HCT116 (cell line): ENCODE measurements at places on chromosomes 3 and 15.

- DNase-seq, result no peak
Measured at GRCh38 chr3:169792359-169792758, 19.2 kb downstream of the MYNN start.

DNA sequence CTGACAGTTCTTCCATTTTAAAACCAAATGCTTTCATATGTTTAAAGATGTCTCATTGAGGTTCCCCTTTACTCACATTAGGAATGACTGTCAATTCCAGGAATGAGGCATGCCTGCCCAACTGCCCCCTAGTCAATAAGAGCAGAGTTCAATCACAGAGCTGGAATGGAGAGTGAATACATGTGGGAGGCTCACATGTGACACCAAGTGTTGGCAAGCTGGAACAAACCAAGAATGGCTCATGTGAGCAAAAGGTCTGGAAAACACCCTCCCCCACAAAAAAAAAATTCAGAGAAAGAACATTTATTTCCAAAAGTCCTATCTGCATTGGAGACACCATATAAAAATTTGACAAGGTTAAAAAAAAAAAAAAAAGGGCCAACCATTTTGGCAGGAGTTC, 3.7 kb downstream of the PBRM1 start:
- DNase-seq, result peak; percentile 38

- DNase-seq, result no peak
Measured at GRCh38 chr3:32597656-32598055, 27.0 kb upstream of the DYNC1LI1 start.

GRCh38 chr15:76776480-76776879, 128.7 kb downstream of the SCAPER start:
- no peak for DNase-seq

DNA sequence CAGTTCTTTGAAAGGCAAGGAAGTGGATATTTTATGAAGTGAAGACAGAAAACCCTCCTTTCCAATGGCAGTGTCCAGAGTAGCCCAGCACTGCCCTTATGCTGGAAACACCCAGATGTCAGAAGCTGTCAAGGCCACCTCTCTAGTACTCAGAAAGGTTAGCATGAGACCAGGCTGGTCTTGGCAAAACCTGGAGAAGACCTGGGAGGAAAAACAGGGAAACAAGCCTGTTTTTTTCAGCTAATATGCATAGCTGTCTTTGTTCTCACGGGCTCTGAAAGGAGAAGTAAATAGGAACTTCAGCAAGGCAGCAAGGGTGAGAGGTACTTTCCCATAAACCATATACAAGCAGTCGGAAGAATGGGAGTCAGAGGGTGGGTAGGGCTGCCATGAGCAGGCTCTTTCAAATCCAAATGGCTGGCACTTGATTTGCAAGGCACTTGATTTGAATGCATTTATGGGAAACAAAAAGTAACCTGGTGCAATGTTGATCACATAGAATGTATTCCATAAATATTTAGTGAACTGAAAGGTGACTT, 55.8 kb downstream of the HEG1 start:
- no peak for DNase-seq

GRCh38 chr3:129181819-129182218, 1.9 kb downstream of the CNBP start:
- DNase-seq, result no peak

GRCh38 chr3:129506231-129506742, 22.2 kb upstream of the RHO start:
- no peak for DNase-seq

DNA sequence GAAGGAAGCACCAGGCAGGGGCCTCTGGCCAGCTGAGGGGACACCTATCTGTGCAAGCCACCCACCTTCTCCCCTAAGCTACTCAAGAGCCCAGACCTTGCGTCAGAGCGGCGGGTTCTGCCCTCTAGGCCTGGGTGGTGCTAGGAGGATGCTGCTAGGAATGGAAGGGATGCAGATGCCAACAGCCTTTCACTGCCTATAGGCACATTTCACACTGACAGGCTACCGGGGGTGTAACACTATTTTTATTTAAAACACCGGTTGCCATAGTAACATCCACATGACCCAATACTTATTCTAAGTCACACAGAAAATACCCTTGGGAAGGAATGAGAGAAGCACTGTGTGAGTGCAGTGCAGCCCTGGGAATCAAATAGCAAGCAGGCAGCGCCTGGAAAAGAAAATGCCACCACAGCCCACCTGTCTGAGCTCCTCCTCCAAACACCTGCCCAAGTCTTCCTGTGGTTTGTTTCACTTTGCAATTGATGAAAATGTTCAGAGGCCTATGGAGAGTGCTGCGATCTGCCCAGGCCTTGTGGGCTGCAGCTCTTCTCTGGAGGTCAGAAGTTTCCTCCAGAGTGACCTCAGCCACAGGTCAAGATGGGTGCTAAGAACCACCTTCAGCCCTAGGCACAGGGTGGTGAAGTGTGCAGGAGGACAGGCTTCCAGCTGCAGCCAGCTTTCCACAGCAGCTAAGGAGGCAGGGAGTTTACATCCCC, 113.5 kb upstream of the TOPAZ1 start:
- no peak for DNase-seq

DNA sequence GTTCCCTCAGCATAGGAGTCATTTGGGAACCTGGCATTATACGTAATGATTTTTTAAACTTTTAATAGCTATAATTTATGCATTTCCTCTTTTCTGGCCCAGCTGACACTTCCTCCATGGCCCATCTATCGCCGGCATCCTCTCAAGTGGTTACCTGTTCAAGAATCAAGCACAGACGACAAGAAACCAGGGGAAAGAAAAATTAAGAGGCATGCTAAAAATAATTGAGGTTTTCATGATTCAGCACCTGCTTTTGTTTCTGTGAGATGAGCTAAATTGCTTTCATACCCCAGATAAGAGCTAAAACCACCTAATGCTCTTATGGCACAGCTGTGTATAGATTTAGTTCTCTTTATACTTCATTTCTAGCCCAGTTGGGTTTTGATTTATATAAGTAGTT, 1.7 kb downstream of the SPCS1 start:
- DNase-seq, result no peak

- DNase-seq, result no peak
Measured at GRCh38 chr3:194843556-194843955, 157.9 kb downstream of the FAM43A start.

- DNase-seq, result no peak
Measured at GRCh38 chr15:66565741-66566144, at the start of gene LCTL. Gene LCTL, minus strand, starts transcription at chr15:66565998. Its CDS starts 633 bp downstream, at chr15:66565365.

DNA sequence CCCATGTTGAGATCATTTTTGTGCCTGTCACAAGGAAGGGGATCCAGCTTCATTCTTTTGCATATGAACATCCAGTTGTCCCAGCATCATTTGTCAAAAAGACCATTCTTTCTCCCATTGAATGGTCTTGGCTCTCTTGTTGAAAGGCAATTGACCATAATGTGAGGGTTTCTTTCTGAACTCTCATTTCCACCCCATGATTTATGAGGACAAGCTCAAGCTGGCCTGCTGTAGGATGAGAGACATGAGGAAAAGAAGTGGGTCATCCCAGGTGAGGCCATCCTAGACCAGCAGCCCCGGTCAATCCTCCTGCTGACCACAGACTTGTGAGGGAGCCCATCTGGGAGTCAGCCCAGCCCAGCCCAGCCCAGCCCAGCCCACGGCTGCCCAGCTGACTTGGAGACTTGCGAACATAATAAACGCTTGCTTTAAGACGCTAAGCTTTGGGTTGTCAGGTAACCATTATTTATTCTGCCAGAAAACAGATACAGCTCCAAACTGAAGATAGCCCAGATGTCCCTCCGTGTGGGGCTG, 69.0 kb downstream of the LINGO1 start:
- no peak for DNase-seq

- DNase-seq, result no peak
Measured at GRCh38 chr3:73789825-73790444, 165.2 kb upstream of the PDZRN3 start.

DNA sequence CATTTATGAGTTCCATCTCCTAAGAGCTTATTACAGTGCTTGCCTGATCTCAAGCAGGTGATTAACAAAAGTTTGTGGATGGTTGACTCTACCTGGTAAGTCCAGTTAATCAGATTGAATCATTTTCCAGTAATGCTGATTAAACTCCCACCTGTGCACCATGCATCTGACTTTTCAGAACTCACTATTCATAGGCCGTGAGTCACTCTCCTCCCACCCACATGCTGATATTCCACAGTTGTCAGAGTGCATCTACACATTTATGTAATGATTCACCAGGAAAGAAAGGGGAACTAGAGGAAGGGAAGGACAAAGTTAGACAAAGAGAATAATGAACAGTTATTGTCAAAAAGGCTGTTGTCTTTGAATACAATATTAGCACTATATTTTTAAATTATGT, 106.2 kb upstream of the UBE3A start:
- DNase-seq, result no peak

GRCh38 chr3:44001072-44001471, 240.6 kb upstream of the TOPAZ1 start:
- DNase-seq, result no peak

DNA sequence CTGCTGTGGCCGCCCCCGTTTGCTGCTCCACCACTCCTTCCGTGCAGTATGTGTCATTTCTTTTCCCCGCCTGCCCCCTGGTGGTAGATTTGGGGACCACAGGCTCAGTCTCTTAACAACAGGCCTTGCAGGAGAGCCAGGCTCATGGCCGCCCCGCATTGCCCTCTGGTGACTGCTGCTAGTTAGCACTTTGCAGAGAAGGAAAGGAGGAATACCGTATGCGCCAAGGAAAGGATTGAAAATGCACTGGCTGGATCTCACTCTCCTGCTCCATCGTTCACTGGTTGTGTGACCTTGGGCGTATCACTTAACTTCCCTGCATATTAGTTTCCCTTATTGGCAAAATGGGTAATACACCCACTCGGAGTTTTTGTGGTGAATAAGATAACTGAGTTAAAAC, 39.3 kb upstream of the PXYLP1 start:
- peak; percentile 89 for DNase-seq

GRCh38 chr15:89335298-89336041, 846 bp upstream of the POLG start:
- no peak for DNase-seq

- no peak for DNase-seq
Measured at GRCh38 chr3:25849641-25850385, 59.9 kb downstream of the OXSM start.
